Activated CD4-positive, alpha-beta T cell treated with anti-CD3 and anti-CD28 coated beads, Interleukin-2, amount 50 U/mL, for 4 hours (primary cell): ENCODE measurements at places on chromosomes 16 and 17.

GRCh38 chr16:10548404-10548803 is 32.0 kb downstream of the EMP2 start:
- DNase-seq = no peak

DNA sequence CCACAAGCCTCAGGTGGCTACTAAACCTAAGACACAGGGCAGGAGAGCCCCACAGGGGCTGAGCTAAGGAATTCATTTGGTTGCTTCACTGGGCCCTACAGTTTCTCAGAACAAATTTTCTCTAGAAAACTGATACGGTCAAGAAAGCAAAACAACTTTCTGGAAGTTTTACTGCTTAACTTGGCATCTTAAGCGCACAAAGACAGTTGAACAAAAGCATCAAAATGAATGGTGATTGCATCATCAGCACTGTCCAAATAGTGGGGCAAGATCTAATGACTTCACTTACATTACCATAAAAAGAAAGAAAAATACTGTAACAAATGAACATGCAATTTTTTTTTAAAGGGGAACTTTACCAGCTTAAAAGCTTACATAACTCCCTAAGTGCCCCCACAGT is 47.6 kb downstream of the XPO6 start:
- DNase-seq = no peak

DNA sequence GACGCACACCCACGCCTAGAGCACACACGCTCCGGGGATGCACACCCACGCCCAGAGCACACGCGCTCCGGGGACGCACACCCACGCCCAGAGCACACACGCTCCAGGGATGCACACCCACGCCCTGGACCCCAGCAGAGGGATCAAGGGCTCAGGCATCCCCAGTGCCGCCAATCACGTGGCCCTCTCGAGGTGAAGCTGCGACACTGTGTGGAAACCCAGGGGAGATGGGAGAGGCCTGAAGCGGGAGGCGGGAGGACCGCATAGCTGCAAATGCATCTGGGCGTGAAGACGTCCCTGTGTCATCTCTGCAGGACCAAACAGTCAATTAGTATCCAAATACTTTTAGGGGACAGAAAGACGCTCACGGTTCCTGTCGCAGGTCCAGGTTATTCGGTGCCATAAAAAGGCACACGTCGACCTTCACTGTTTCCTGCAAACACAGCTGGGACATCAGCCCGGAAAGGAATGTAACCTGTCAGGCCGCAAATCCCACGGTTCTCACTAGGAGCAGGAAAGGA is 56.4 kb downstream of the TBC1D16 start:
- no peak for DNase-seq

DNA sequence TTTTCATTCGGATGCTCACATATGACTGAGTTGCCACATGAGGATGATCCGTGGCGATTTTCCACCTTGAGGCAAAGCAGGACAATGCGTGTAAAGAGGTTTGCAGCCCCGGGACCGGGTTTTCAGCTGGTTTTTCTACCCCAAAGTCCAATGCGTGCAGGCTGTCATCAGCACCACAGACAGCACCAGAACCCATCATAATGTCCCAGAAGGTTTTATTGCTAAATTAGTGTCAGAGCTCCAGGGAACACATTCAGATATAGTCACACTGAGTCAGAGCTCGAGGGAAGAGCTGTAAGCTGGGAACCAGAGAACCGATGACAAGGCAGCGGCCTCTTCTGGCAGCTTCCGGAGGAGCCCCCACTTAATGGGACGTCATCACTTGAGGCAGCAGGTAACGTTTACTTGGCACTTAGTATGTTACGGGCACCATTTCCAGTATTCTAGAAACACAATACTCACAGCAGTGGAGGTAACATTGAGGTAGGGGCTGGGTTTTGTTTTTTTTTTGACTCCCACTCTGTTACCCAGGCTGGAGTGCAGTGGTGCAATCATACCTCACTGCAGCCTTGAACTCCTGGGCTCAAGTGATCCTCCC is 8.9 kb upstream of the NAGPA start:
- DNase-seq = no peak

DNA sequence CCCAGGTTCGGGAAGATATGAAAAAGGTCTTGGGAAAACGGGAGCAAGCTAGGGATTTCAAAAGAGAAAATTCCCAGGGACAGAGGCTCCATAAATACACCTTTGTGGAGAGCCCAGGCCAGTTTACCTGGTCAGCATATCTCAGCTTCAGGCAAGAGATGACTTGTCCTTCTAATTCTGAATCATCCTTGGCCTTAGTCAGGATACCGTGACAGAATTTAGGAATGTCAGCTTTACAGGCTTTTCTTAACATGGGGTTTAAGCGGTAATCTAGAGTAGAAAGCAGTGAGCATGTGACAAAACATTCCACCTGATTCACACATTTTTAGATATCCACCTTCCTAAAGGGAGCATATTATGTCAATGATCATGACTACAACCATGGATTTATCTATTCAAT is 41.1 kb upstream of the CLEC18B start:
- no peak for DNase-seq

GRCh38 chr17:62126292-62126691 is 61.2 kb upstream of the MED13 start:
- no peak for DNase-seq

GRCh38 chr17:74737299-74738050 is 419 bp downstream of the RAB37 start:
- DNase-seq = peak; percentile 41

DNA sequence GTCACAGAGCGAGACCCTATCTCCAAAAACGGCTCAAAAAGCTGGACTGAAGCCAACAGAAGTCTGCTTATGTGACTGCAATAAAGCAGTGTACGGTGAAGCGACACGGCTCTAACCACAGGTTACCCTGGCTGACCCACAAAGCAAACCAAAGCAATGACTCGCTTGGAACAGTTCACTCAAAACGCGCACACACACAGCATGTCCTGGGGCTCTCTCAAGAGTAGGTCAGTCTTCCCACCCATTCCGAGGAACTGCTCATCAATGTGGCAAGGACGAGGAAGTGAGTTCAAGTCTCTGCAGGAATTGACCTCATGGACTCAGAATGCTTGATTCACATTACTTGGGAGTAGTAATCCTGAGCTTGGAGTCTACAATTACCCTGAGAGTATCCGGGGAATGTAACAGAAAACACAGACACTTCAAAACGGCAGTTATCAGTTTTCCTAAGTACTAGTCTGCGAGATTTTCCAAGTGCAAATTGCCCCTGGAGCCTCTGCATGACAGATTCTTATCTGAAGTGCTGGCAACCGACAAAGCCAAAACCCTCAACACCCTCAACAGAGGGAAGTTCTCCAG is 25.4 kb downstream of the PELP1 start:
- DNase-seq = no peak
